H1 (cell line): ENCODE measurements at places on chromosomes 5 and 9. TPM values are rescaled to one million over a fixed set of nuclear protein-coding genes. Genes with fewer than 3 reads are reported as not detected.

DNA sequence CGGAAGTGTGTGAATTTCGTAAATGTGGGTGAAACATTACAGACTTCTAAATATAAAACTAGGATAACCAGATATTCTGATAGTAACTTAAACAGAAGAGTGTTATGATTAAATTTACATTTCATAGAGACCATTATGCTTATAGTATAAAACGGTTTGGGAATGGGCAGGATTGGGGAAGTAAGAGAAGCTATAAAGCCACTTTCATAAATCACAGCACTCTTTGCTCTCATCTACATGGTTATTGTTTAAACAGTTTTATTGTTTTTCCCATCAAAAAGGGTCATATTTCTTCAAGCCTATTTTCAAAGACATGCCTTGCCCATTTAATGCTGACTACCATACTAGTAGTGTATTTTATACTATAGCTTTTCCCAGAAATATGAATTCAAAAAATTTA is 9.2 kb downstream of the ZFR start:
- DNase-seq: no peak

- DNase-seq: no peak
Observed at GRCh38 chr5:94391996-94392395, 226.4 kb downstream of the KIAA0825 start.

GRCh38 chr9:98097836-98098235 is 21.2 kb downstream of the TRIM14 start:
- no peak for DNase-seq

DNA sequence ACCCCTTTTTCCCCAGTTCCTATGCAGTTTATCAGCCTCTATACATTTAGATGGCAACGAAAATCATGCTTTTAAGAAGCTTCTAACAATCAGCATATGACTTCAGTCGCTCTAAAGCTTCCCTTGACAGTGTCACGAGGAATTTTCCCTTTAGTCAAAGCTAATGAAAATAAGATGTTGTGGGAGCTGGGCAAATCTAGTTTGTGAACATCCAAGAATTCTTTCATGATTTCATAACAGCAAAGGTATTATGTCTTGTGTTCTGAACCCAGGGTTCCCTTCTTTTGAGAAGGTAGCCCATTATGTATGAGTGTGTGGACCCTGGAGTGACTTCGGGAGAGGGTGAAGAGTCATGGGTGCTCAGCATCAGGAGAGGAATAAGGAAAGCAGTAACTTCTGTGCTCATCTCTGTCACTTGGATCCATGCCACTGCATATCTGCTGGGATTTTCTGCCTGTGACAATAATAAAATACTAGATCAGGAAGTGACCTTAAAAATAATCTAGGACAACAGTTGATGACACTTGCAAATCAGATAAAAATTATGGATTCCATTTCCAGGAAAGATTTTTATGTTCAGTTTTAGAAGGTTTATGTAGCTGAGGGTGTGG is 102.4 kb downstream of the PCSK1 start:
- DNase-seq: no peak

GRCh38 chr5:94575196-94575595 is 43.2 kb downstream of the KIAA0825 start:
- DNase-seq: no peak

- DNase-seq: no peak
Observed at GRCh38 chr9:128055344-128056040, 11.6 kb downstream of the NAIF1 start.

DNA sequence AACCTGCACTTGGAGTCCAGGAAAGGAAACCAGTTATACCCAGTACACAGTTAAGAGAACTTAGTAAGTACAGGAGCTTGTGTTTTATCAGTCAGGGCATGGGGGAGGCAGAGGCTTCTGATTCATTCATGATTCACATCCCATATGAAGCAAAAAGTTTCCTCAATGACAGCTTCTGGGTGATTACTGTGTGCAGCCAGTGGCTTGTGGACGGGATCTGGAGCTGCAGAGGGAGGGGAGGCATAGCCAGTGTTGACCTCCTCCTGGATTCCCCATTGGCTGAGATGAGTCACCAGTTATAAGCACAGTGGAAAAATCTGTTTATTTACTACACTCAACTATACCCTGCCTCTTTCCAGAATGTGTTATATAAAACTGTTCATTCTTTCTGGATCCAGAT is 17.7 kb downstream of the IL31RA start:
- no peak for DNase-seq

DNA sequence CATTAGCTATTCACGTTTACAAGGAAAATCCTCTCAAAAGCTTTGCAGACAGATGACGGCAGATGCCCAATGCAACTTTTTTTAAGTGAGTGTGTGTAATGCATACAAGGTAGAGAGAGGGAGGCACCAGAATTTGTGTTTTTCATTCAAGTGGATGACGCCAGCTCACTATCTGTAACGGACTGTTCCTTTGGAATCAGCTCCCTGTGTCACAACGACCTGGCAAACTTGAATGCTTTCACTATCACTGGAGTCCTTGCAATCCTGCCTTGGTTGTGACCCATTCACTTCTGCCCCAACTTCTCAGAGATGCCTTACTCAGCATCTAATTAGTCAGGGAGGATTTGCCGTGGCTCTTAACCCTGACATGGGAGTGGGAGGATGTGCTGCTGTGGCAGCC is 148.5 kb downstream of the BNC2 start:
- no peak for DNase-seq

DNA sequence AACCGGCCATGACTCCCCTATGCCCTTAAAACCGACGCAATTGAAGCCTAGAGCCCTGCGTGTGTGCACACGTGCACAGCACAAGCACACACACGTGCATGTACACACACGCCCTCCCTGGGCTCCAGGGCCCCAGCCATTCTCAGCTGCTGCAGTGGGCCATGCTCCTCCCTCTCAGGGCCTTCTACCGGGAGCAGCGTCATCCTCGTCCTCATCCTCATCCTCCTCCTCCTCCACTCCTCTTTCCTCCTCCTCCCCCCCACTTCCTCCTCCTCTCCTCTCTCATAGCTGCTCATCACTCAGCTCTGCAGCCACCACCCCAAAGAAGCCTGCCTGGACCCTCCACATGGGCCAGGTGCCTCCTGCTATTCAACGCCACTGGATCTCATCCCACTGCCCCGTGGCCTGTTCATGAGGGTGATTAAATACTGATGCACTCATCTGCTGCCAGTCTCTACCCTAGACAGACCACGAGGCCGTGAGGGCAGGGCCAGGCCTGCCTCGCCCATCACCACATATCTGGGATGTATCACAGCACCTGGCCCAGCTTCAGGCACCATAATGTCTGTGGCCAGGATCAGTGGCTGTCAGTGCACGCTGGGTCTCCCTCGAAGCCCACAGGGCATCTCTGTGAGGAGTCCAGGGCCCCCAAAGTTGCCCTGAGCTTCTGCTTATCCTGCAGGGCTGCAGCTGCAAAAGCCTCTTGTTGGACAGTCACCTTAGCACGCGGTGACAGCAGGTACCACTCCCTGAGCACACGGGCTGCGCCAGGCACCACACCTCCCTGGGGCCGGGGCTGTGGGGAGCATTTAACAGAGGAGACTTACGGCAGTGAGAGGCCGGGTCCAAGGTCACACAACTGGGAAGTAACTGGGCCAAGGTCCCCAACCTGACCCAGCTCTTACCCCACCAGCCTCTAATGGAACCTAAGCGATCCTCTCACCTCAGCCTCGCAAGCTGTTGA is 9.8 kb downstream of the FAM78A start:
- DNase-seq: no peak

GRCh38 chr9:7342229-7342628 is 457.3 kb downstream of the DMAC1 start:
- DNase-seq: no peak

DNA sequence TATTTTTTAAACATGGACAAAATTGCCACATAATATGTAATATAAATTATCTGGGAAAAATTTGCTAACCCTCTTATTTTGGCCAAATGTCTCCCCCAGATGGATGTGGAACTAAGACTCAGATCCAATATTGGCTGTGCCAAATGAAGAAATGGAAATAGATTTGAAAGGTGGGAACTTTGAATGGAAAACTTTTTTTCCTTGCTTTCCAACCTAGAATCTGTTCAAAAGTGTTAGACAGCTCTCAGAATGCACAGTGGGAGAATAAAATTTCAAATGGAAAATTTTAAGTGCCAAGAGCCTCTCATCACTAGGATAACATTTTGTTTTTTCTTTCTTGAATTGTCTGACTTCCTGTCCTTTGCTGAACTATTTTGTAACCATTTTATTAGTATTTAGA is 142.6 kb upstream of the GAS1 start:
- DNase-seq: no peak

- DNase-seq: no peak
Observed at GRCh38 chr5:73182307-73182706, 9.3 kb downstream of the TMEM174 start.

- DNase-seq: no peak
Observed at GRCh38 chr9:126424511-126424910, 97.9 kb downstream of the MVB12B start.

DNA sequence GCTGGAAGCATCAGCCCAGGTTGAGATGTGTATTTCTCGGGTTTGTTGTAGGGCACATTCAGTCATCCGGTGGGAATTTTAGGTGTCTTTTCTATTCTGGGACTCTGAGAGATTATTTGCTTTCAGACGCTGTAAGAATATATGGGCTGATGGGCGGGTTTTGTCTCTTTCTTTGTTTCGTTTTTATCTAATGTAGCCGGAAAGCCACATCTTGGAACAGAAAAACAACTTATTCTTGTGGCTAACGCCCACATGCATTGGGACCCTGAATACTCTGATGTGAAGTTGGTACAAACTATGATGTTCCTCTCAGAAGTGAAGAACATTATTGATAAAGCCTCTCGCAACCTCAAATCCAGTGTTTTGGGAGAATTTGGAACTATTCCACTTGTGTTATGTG is 22.4 kb downstream of the SCGB3A1 start:
- DNase-seq: no peak

DNA sequence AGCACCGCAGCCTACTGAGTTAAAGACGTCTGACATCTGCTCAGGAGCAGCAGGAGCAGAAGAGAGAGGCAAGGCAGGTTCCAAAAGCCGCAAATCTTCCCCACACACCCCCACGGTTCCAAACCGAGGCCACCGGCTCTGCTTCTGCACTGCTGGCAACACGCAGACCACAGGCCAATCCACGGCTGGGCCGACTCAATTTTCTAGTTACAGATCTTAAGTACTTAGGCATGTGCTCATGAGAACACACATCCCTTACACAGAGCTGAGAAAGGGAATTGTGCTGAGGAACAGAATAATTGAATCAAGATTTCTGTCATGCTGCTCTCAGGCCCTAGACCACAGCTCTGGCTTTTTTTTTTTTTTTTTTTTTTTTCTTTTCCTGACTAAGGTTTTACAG is 32.6 kb downstream of the PAX5 start:
- DNase-seq: no peak

- DNase-seq: no peak
Observed at GRCh38 chr5:151382576-151382975, 35.2 kb upstream of the SLC36A2 start.

MAML1 gene
- total RNA-seq: 41.9 and 45.6 TPM in 2 replicates

TEX48 gene
- total RNA-seq: not detected in 2 replicates

ARL14EPL gene
- not detected in 2 replicates for total RNA-seq

PAEP gene
- not detected in 2 replicates for total RNA-seq

ORM2 gene
- 0.90 TPM in 1 of 2 replicates, not detected in the other for total RNA-seq

WWC1 gene
- 41.1 and 42.7 TPM in 2 replicates for total RNA-seq

ITGA1 gene
- total RNA-seq: 6.6 and 9.0 TPM in 2 replicates

PCDHGA4 gene
- total RNA-seq: 1.9 and 2.5 TPM in 2 replicates

GPRIN1 gene
- total RNA-seq: 12.0 and 12.8 TPM in 2 replicates
